ENCODE measurements at places on chromosomes 11 and 22.

DNA sequence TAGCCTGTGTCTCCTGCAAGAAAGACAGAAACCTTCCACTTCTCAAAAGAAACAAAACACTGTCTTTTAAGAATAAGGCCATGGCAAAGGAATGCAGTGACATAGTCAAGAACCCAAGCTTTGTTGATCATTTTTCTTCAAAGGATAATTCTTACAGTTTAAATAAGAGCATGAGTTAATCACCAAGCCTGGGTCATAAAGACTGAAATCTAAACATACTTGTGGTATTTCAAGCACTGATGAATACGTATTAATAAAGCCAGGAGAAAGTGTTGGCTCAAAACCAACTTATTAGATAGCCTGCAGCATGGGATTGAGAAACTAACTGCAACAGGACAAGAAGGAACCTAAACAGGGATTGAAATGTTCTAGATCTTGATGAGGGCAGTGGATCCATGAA, 143.3 kb upstream of the MTNR1B start:
- DNase-seq, result peak; percentile 81

DNA sequence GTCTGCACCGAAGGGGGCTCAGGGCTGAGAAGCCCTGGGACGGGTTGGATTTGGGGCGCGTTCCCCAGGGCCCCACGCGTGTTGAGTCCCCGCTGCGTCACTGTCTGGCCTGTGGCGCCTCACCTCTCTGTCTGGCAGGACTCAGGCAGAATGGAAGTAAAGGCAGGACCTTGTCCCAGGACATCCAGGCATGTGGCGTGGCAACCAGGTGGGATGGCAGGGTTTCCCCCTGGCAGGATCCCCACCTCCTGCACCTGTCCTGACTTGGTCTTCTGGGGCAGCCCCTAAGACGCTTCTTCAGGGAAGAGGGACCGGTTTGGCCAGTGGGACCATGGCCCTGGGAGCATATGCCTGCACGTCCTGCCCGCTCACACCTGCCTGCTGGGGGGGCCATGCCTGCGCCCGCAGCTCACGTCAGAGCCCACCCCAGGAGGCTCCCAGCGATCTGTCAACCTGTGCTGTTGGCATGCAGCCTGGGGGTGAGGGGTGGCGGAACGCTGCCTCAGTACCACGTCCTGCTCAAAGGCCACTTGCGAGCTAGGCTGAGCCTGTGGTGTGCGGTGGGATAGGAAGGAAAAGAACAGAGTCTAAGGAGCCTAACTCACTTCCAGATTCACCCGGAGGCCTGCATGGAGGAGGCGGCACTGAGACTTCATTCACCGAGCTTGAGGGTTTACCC, 72.7 kb downstream of the KCNQ1 start:
- no peak for DNase-seq

DNA sequence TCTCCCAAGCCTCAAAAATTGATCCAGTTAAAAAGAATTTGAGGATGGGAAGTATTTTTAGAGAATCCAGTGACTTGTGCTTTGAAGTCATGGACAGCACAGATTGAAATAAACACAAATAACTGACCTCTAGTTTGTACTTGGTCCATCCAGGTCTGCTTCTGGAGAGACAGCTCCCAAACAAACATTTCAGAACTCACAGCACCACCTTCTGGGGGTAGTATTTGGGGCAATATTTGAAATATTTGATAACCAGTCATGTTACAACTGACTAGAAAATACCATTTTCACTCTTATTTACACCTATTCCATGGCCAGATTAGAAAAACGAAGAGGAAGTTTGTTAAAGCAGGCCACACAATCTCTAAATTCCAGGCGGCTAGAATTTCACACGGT, 56.2 kb downstream of the CTSC start:
- DNase-seq, result no peak

DNA sequence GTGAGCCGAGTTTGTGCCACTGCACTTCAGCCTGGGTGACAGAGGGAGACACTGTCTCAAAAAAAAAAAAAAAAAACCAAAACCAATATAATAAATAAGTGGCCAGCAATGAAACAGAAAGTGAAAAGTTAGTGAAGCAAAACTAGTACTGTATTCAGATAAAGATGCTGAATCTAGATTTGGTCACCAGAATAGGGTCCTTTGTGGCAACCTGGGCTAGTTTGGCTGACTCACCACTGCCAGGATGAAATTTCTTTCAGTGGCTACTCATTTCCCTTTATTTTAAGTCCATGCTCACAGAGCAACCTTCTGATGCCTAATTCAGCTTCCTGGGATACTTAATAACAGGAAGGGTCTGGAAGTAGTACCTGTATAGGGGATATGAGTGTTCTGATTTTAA, 26.0 kb downstream of the LIMK2 start:
- no peak for DNase-seq

DNA sequence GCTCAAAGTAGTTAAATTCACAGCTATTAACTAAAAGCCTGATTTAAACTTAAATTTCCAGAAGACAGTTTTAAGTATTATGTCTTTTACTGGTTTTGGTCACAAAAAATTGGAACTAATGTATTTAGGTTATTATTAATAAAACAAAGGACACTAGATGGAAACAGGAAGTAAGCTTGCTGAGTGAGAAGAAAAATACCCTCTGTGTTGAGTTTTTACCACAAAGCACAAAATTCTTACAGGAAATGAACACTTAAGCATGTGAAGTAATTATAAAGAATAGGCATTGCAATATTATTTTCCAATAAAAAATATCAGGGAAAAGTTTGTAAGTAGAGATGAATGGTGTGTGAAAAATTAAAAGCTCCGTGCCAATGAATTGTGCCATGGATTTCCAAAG, 46.3 kb downstream of the PIK3C2A start:
- no peak for DNase-seq

GRCh38 chr22:37178350-37179125, 9.5 kb downstream of the C1QTNF6 start:
- no peak for DNase-seq

DNA sequence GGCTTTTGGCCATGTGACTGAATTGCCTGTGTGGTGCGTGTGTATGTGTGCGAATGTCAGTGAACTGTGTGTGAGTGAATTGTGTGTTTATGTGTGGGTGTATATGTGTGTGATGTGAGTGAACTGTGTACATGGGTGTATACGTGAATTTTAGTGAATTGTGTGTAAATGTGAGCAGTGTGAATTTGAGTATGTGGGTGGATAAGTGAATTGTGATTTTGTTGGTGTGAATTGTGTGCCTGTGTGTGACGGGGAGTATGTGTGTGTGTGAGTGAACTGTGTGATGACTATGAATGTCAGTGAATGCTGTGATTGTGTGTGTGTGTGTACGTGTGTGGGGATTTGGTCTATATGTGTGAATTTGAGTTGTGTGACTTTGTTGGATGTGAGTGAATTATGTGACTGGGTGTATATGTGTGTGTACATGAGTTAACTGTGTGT, 3.5 kb downstream of the DDTL start:
- no peak for DNase-seq

DNA sequence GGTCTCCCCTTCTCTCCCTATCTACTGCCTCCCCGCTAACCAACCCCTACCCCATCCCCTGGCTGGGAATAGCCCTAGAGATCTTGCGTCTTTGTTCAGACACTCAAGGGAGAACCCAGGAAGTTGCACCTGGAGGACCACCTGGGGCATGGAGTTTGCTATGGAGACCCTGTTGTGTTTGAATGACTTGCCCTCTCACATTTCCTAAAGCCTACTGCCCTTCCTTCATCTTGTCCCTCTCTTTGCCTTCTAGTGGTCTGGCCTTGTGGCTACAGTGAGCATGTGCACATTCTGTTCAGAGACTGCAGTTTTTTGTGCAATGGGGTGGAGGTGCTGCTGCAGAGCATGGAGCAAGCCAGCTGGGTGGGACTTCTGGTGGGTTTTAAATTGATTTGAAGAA, 42.5 kb downstream of the ZNRF3 start:
- DNase-seq, result no peak

DNA sequence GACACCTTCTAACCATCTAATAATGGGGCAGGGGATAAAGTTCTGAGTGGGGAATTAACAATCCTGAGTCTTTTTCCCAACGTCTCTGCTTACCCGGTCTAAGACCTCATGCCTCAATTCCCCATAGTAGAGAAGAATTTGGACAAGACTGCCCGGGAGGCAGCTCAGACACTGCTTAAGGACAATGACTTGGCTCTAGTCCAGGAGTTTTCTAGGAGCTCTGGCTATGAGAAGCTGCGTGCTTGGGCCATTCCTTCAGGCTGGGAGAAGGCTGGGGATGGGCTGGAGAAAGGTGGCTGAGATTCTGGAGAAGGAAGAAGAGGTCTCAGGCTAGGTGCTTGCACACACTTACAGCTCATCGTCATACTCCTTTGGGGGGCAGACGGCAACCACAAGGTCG, 19.8 kb upstream of the ABCC8 start:
- DNase-seq, result peak; percentile 13

- DNase-seq, result no peak
Measured at GRCh38 chr11:91688672-91689071, 535.9 kb upstream of the FAT3 start.

DNA sequence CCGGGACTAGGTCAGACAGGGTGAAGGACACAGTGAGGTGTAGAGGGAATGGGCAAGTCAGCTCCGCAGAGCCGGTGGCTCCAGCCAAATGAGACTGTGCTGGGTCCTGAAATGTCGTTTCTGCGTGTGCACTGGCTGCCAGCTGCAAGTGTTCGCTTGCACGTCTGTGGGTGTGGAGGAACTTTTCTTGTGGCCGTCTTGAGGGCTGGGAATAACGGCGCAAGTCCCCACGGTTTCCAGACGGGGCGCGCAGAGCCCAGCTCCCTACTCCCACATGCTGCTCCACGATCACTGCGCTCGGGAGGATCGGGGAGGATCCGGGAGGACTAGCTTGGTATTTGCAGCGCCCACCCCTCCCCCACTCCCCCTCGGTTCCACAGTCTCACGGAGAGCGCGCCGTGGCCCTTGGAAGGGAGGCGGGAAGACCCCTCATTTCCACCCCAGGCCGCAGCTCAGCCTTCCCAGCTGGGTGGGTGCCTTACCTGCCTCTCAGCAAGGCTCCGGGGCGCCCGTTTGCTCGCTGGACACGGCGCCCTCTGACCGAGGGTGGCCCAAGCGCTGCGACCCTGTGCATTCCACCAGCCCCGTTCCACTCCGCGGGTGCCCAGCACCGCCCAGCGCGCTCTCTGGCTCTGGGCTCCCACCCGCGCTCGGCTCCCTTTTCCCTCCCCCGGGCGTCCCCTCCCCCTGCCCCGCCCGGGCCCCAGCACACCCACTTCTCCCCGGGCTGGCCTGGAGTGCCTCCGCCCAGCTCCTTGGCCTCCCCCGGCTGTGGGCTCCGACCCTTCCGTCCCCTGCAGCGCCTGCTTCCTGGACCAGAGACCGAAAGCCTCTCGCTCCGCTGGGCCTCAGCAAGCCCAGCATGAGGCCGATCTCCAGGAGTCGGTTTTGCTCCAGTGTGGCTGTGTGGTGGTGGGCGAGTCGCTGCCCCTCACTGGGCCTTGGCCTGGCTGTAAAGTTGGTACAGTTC, at the start of gene KCNE3:
KCNE3 (minus strand) TSS at position 634 of the 970 bp plus-strand sequence. CDS start 9,986 bp downstream, outside the sequence.
- DNase-seq, result peak; percentile 25

GRCh38 chr22:37262346-37262745, 18.3 kb upstream of the RAC2 start:
- DNase-seq, result no peak

GRCh38 chr11:126359431-126360048, 4.1 kb downstream of the ST3GAL4 start:
- DNase-seq, result peak; percentile 92
